Kidney capillary endothelial cell (primary cell): ENCODE measurements at places on chromosomes 12 and 14.

DNA sequence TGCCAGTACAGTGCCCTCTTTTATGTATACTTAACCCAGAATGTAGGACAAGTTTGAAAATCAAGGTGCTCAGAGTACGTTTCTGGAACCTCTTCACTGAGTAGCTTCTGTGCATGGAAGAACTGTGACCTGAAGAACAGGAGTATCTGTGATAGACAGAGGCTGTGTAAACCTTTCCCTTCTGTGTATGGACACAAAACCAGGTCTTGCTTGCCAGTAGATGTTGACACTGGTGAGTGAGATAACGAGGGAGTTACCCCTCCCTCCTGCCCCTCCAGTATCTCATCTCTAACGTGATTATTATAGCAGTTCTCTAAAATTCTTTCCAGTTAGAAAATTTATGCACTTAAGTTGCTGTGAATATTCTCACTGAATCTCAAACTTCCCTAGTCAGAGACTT is 170.8 kb downstream of the RPL10L start:
- no peak for DNase-seq

DNA sequence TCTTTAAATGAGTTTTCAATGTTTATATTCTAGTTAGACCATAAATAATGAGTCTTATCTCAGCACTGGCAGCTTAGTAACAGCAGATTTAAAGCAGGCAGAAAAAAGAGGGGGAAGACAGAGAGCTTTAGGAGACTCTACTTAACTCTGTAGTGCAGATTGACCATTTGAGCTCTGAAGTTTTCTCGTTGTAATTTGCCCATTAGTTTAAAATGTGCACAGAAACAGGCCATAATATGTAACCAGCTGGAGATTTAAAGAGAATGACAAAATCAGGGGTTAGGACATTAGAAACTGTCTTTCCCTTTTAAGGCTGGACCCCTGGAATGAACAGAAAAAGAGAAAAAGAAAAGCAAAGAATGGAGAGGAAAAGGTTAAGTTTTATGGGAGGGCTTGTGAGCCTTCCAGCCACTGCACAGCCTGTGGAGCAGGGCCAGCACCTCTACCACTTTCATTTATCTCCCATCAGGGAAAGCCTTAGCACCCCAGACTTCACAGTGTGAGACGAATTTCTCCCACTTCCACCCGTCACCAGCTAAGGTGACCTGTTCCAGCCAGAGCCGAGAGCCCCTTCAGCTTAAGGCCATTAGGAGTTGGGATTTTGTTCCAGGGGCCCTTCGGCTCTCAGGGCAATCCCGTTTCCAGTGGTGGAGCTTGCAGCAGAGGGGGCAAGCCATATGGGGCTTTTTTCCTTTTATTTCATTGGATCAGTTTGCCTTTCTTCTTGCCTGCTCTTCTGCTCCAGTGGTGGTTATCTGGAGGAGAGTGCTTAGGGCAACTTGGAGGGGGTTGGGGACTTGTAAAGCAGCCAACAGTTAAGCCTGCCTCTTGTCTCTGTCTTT is 8.0 kb downstream of the IL22 start:
- DNase-seq, result no peak

DNA sequence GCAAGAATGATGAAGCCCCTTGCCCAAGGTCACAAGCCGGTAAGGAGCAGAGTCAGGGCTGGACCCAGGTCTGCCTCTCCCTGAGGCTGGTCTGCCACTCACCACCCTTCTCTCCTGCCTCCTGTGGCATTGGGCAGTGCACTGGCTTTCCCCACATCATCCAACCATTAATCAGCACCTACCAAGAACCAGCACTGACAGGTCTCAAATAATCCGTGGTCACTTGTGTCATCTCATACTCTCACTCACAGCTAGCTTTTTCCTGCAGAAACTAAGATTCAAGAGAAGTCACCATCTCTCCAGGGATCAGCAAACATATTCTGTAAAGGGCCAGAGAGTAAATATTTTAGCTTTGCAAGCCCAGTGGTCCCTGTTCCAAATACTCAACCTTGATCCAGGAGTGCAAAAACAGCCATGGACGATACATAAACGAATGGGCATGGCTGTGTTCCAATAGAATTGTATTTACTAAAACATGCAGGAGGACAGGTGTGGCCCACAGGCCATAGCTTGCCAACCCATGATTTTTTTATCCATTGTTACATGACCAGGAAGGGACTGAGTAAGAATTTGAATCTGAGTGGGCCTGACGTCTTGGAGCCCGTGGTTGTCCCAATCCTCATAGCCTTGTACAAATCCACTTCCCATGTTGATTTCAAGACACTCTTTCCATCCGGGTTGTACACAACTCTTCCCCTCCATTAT is 374.2 kb downstream of the BCL11B start:
- no peak for DNase-seq

DNA sequence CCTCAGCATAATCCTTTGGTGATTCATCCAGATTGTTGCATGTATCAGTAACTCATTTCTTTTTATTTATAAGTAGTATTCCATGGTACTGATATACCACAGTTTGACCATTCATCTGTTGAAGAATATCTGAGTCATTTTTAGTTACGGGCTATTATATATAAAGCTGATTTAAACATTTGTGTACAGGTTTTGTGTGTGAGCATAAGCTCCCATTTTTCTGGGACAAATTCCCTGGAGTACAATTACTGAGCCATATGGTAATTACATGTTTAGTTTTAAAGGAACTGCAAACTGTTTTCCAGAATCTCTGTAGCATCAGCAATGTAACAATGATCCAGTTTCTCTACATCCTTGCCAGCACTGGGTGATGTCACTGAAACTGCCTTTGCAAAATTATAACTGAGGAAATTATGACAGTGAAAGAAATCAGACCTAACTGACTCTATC is 236.2 kb upstream of the KRR1 start:
- no peak for DNase-seq

DNA sequence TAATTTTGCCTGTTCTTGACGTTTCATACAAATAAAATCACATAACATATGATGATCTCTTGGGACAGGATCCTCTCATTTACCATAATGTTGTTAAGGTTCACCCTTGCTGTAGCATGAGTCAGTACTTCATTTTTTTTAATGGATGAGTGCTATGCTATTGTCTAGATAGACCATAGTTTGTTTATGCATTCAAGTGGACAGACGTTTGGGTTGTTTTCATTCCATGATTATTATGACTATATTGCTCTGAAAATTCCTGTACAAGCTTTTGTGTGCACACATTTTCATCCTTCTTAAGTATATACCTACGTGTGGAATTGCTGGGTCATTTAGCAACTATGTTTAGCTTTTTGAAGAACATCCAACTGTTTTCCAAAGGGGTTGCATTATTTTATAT is 325.6 kb upstream of the TMEM132C start:
- no peak for DNase-seq

GRCh38 chr12:58502226-58502625 is 418.1 kb downstream of the LRIG3 start:
- no peak for DNase-seq

DNA sequence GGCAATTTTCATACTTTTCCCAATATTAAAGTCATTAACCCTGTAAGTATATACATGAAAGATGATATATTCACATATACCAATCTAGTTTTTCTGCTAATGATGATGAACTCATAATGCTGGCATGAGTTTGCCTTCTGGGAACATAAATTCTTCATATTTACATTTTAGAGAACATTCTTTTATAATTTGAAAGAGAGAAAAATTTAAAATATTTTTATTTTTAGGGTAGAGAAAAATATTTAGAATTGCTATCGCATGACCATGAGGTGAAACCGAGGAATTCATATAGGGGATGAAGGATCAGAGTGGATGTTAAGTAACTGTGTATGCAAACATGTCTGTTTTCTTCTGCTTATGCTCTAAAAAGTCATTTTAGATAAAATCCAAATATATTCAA is 825.3 kb upstream of the FLRT2 start:
- no peak for DNase-seq

GRCh38 chr14:50064993-50065392 is 51.4 kb downstream of the VCPKMT start:
- DNase-seq, result no peak

GRCh38 chr12:112131686-112132085 is 6.3 kb downstream of the TRAFD1 start:
- no peak for DNase-seq

DNA sequence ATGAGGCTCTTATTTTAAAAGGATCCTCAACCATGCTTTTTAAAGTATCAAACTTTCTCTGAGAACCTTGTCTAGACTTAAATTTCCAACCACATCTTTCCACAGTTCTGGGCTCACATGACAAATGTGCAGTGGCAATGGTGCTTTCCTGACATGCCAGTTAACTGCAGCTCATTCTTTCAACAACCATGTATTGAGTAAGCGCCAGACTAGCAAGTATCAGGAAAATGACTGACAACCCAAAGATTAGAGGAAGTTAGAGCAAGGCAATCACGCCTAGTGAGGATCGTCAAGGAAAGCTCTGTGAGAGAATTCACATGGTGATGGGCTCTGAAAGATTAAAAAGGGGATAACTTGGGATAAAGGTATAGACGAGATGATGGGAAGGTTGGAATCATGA is 35.8 kb downstream of the FLVCR2 start:
- no peak for DNase-seq

- DNase-seq, result peak; percentile 77
Measured at GRCh38 chr14:77037938-77038568, 9.5 kb upstream of the IRF2BPL start.

DNA sequence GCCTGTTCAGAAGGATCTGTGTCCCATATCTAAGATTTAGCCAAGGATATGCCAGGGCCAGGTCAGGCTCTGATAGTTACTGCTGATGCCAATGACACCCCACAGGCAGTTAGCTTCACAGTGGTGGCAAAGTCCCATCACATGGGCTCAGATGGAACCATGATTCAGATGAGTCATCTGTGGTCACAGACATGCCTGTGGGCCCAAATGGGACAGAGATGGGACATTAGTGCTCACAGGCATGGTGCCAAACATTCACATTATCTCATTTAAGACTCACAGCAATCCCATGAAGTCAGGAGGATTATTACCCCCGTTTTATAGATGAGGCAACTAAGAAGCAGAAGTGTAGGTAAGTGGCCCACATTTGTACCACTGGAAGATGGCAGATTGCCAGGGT is 207.8 kb downstream of the DPF3 start:
- DNase-seq, result no peak

DNA sequence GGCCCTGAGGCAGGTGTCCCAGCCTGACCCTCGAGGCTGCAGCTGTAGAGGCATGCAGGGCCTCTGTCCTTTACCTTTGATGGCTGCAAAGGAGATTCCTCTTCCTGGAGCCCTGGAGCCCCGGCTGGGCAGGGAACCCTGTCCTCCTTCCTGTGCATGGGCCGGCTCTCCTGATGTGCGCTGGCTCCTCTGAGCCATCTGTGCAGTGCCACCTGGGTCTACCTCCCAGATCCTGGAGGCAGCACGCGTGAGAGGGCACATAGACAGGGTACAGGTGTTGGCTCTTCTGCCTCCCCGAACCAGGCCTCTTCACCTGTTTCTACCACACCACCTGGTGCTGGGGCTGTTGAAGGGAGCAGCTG is 115.1 kb downstream of the BEGAIN start:
- no peak for DNase-seq

DNA sequence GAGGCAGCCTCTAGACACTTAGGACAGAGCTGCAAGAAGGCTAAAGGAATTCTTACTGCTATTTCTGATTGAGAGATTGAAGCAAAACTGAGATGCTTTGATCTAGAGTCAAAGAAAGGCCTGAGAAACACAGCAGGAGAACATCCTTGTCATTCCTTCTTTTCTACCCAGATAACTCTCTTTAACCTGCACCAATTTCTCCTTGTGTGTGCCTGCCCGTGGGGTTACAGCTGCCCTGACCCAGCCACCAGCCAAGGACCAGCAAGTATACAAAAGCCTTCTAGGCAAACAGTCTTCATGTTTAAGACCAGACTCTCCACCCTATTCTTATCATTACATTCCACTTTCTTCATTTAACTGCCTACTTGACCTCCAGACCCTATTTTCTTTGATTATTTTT is 81.7 kb upstream of the PRB2 start:
- no peak for DNase-seq

- DNase-seq, result no peak
Measured at GRCh38 chr12:26520109-26520508, 312.9 kb downstream of the ITPR2 start.

- no peak for DNase-seq
Measured at GRCh38 chr12:15044471-15044870, 71.6 kb downstream of the PDE6H start.

- no peak for DNase-seq
Measured at GRCh38 chr14:65433157-65433556, 20.6 kb downstream of the FUT8 start.

GRCh38 chr14:93690146-93690545 is 98.1 kb downstream of the PRIMA1 start:
- DNase-seq, result no peak

GRCh38 chr14:101456246-101457175 is 104.8 kb upstream of the DIO3 start:
- no peak for DNase-seq

- DNase-seq, result no peak
Measured at GRCh38 chr14:92473969-92474535, 39.5 kb upstream of the RIN3 start.

DNA sequence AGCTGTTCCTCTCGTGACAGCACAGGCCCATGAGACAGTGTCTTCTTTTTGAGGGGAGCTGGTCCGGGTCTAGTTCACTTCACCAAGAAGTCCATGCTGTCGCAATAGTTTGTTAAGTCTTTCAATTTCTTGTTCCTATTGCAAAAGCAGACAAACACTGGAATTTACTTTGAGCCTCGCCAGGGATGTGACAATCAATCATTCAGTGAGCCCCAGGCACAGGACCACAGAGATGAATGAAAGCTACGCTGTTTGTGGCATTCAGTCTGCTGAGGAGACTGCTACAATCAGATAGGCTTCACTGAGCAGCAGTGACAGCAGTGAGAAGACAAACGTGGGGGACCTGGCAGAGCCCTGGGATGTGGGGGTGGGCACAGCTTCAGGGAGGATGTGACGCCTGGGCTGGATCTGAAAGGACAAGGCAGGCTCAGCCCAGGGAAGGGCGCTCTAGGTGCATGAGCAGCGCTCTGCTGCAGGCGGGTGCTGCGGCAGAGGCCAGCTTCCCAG is 35.5 kb downstream of the TCTN1 start:
- no peak for DNase-seq

GRCh38 chr12:106251631-106252455 is 4.0 kb upstream of the CKAP4 start:
- DNase-seq, result no peak

DNA sequence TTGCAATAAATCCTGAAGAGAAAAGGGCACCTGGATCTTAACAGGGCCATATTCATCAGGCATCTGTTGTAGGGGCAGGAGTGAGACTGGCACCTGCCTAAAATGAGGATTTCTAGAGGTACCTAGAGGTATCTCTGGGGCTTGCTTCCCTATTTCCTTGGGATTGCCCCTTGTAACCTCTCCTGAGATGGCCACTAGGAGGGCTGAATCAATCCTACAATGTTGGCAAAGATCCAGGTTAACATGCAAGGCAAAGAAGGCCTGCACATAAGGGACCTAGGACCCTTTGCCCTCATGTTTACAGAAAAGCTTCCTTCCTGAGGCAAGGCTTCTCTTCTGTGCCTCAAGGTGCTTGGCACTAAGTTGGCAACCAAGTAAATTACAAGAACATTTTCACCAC is 25.8 kb upstream of the CLEC4E start:
- DNase-seq, result no peak

- DNase-seq, result peak; percentile 78
Measured at GRCh38 chr14:21014761-21015190, 10.1 kb downstream of the NDRG2 start.

- DNase-seq, result no peak
Measured at GRCh38 chr14:61866932-61867920, 105.0 kb downstream of the SNAPC1 start.

- DNase-seq, result no peak
Measured at GRCh38 chr14:61644175-61644574, 51.1 kb upstream of the HIF1A start.
